GM10248 (cell line): ENCODE measurements at places on chromosomes 7 and 10.

DNA sequence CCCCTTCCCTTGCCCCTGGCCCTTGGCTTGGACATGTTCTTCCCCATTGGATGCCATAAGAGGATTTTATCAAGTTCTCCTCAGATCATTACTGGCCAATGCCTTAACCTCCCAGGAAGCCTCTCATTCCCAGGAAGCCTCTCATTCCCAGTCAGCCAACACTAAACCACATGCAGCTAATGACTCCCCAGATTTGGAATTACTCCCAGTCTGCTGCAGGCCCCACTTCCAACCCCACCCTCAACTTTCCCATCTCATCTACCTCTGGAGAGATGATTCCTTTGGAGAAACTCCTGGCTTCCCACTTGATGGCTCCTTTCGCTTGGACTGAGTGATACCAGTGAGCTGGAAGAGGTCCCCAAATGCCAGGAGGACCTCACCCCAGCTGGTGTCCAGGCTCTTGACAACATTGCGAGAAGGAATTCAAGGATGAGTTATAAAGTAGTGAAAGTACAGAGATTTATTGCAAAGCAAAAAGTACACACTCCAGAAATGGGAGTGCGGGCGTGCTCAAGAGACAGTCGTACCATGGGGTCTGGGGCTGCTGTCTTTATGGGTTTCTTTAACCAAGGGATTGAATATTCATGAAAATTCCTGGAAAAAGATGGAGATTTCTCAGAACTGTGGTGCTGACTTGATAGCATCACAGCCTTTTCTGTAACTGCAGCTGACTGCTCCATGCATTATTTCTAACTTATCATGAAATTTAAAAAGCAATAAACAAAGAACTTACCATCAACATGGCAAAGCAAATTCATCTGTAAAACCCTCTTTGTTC, 117.2 kb upstream of the ADCY1 start:
- DNase-seq: no peak

DNA sequence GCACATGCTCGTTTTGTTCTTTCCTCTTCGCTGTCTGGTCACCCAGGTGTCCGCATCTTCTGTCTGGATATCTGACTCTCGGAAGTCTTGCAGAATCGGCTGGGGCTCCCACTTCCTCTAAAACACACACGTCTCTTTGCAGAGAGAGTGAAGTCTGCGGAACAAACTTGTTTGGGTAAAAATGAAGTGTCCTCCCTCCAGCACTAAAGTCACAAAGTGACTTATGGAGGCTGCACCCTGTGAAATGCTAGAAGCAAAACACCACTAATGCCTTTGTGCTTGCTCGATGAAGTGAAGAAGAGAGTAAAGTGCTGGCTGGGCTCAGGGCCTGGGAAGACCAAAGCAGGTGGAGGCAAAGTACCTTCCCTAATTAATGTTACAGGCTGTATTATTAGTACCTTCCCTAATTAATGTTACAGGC, 71.4 kb downstream of the FGFR2 start:
- DNase-seq: no peak

DNA sequence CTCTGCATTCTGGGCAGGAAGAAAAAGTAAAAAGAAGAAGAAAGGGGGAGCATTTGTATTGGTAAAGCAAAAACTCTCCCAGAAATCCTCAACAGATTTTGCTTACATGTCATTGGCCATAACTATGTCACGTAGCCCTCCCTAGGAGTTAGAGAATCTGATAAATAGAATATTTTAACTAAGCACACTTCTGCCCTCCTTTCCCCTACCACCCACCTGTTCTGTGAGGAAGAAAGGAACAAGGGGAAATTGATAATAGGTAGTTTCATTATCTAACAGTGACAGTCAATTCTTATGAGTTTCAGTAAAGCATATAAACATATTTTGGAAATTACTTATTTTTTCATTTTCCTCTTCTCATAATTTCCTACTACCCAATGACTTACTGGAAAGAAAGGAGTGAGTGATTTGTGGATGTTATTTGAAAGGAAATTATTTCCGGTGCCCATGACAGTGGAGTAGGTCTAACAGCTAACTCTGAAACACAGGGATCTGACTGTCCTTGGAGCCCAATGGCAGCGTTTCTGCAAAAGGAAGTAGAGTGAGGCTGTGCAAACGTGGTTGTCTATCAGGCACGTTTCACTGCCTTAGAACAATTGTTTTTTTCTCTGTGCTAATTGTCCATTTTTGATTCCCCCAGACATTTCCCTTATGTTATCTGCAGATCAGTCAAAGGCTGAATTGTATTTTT, 128.6 kb upstream of the MDFIC start:
- DNase-seq: no peak

DNA sequence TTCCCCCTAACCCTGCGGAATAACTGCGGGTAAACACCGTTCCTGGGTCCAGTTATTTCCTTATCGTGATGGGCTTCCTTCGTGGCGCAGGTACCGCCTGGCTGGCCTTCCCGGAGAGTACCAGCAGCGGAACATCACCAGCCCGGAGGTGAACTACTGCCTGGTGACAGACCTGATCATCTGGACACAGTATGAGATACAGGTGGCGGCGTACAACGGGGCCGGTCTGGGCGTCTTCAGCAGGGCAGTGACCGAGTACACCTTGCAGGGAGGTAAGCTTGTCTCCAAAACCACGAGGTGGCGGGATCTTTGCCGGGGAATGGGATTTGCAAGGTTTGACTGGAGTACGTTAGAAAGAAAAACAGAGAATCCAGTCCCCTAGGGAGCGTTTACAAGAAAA, 665.0 kb upstream of the FOXK1 start:
- no peak for DNase-seq

DNA sequence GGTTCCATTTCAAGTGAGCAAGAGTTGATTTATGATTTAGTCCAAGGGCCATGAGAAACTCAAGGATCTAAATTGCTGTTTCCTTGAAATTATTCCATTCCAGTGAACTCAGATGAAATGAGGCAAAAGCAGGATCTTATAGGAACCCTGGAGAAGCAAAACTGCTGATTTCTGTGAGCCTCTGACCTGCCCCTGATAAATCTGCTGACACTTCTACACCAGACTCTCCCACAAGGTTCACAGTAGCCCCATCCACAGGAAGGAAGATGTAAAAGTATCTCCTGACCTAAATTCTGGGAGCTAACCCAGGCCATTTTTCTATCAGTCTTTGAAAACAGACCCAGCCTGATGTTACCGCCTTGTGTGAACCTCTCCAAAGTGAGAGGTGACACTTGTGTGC, 987.6 kb upstream of the AUTS2 start:
- DNase-seq: no peak

GRCh38 chr7:66202441-66202840, 2.7 kb upstream of the TPST1 start:
- no peak for DNase-seq
